ENCODE measurements at places on chromosomes 4 and X.

- DNase-seq, result no peak
Measured at GRCh38 chr4:29278585-29278984, 1441.6 kb upstream of the PCDH7 start.

DNA sequence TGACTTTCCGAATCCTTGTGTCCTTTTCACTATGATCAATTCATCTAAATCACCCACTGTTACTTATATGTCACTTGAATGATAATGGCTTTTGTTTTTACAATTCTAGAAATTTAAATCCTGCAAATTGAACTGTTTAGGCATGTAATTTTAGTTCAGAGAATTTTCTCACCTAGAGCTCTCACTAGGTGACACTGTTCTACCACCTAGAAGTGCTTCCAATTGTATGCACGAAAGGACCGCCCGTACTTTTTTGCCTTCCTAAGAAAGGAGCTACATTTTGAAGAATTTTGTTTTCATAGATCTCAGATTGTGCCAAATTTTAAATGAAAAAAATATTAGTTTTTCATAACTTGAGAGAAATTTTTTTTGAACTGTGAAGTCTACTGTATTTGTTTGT, 481.6 kb upstream of the FSTL5 start:
- no peak for DNase-seq

DNA sequence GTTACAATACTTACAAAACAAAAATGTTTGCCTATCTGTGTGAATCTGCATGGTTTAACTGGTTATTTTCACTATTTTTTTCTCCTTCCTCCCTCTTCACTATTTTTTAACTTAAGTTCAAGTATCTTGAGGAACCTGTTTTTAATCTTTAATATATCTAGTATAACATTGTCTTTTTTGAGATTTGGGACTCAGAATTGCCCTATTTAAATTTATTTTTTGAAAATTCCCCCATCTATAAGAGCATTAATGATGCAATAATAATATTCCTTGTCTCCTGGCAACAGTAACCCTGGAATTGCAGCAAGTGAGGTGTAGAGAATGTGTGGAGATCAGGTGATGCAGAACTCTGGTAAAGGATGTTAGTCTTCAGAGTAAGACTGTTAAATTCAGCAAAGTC, at the start of gene TENT5D:
Gene TENT5D, plus strand, starts transcription at position 301 of the 400 bp plus-strand sequence. CDS start 22,093 bp downstream, outside the sequence.
- DNase-seq, result no peak

- DNase-seq, result no peak
Measured at GRCh38 chrX:15838017-15838416, 16.6 kb downstream of the AP1S2 start.

DNA sequence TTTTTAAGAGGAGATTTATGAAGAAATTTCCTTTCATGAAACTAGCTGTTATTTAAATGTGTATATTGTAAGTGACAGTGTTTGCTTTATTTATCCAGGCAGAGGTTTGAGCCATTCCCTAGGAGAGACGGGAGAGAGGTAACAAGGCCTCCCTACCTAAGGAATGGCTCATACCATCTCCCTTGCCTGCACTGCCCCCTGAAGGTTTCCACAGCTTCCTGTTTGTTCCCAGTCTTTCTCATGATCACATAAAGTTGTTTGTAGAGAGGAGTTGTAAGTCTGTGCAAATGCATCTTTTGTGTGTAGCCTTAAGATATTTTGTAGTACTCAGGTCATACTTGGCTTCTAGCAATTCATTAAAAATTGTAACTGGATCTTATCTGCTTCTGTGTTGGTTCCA, 1504.5 kb upstream of the PCDH10 start:
- no peak for DNase-seq

DNA sequence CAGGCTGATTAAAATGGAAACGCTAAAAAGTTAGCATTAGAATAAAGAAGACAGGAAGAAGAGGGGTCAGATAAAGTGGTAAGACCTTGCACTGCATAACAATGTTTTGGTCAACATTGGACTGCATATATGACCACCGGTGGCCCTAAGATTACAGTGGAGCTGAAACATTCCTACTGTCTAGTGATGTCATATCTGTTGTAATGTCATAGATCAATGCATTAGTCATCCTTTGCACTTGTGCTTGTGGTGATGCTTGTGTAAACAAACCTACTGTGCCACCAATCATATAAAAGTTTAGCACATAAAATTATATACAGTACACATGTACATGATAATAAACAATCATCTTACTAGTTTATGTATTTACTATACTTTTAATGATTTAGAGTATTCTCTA, 73.0 kb downstream of the TMEM165 start:
- DNase-seq, result no peak

GRCh38 chr4:119118397-119118796, 17.2 kb upstream of the MYOZ2 start:
- DNase-seq, result no peak

GRCh38 chr4:13193662-13194061, 290.5 kb downstream of the RAB28 start:
- no peak for DNase-seq

DNA sequence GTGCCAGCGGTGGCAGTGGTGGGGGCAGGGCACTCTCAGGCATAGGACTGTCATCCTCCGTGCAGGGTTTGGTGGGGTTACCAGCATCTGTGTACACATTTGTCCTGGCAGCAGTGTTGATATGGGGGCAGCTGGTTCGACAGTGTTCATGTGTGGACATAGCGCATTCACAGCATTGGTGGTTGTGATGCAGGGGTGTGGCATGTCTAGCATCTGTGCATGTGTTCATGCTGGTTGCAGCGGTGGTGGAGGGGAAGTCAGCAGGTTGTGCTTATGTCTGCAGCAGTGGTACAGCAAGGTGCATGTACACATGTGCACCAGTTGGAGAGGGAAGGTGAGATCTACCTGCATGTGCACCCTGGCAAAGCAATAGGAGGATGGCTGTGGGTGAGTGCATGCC, 75.3 kb upstream of the ZXDB start:
- no peak for DNase-seq

DNA sequence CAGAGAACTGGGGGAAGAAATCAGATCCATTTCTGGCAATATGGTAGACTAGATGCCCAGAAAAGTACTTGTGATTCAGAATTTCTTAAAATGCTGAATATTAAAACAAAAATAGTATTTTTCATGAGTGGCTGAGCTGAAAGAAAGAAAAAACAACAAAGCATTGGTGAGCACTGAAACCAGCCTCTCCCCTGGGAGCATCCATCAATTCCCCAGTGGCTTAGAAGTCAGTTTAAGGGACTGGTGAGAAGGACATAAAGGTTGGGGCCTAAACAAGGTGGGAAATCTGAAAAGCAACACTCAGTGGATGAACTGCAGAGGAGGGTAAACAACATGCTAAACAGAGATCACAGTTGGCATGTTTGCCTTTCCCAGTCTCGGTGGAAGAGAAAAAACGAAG, 20.4 kb downstream of the LRBA start:
- DNase-seq, result no peak

- DNase-seq, result no peak
Measured at GRCh38 chr4:100590325-100590724, 72.5 kb upstream of the EMCN start.

DNA sequence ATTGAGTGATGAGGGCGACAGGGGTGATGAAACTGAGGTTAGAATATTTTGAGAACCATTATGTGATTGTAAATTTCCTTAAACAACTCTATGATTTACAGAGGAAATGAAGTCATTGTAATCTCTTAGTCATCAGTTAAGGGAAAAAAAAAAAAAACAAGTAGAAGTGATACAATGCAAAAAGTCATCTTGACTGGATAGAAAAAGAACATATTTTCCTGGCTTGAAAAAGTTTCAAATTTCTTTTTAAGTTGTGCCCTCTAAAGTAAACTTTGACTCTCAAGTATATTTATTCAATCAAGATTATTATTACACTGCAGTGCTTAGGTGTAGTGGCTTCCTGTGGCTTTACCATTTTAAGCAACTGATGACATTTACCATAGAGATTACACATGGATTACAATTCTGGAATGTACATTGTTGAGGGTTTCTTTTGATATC, 40.6 kb downstream of the GABRB1 start:
- DNase-seq, result no peak

- no peak for DNase-seq
Measured at GRCh38 chr4:41548305-41548880, 10.4 kb downstream of the LIMCH1 start.

DNA sequence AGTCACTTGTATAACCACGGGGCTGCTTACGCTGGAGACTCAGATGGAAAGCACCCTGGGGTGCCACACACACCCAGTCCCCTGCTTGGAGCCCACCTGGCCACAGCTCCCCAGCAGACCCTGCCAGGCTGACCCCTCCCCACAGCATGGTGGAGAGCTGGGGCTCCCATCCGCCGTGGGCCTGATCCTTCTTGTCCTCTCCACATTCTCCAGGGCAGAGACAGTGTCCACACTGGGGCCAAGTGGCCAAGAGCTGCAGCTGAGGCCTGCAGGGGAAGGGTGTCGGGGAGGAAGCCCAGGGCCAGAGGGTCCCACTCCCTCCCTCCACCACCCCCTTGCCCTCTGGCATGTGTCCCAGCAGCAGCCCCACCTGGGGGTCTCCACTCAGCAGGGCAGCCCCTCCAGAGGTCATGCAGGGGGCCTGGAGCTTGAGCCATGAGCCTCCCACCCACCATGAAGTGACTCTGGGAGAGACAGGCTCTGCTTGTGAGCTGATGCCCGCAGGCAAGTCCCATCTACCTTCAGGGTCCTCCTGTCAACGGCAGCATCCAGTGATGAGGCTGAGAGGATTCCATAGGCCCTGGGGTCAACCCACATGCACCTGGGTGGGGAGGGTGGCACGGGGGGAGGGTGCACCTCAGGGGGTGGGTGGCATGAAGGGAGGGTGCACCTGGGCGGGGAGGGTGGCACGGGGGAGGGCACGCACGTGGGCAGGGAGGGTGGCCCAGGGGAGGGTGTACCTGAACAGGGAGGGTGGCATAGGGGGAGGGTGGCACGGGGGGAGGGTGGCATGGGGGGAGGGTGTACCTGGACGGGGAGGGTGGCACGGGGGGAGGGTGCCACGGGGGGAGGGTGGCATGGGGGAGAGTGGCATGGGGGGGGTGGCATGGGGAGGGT, 56.4 kb downstream of the FAM53A start:
- DNase-seq, result no peak

DNA sequence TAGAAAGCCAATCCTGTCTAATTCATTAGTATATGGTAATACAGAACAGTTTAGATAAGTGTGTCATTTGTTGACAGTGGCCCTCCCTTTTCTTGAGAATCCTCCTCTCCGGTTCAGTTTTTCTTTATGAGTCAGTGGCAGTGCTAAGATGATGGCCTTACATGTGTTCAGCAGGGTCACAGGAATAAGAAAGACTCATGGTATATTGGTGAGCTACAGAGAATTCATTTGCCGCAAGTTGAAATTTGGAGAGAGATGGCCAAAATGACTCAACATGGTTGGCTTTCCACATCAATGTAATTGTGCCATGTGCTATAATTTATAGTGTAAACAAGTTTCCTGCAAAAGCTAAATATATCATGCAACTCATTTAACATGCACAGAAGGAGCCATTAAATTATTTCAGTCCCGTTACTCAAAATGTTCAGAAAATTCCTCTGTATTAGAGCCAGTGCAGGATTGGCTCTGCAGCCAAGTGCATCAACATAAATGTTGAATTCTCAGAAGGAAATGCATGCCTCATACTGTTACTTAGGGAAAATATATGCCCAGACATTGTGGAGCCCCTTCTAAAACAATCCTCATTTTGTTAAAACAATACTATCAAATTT, 374.3 kb downstream of the AFF2 start:
- DNase-seq, result no peak

- DNase-seq, result no peak
Measured at GRCh38 chr4:185839194-185839712, 27.3 kb upstream of the SORBS2 start.

- no peak for DNase-seq
Measured at GRCh38 chr4:148073349-148073748, 341.5 kb downstream of the ARHGAP10 start.
